NCI-H69 (cell line): ENCODE measurements at places on chromosomes 5 and 9.

- peak; percentile 56 for DNase-seq
Measured at GRCh38 chr5:133827830-133828229, 140.6 kb downstream of the C5orf15 start.

DNA sequence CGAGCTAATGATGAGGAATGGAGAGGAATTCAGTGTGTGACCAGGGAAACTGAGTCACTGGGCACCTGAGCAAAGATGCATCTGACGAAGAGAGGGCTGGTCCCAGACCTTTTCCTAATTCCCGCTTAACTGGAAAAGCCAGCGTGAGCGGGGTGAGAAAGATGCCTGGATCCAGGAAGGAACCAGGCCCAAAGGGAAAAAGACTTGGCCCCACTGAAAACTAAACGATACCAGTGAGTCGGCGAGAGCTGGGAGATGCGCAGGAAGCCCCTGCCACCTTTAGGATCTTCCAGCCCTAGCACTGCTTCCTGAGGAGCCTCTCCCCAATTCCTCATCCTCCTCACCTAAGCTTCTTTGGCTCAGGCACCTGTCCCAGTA lies 499 bp upstream of the FCHSD1 start:
- DNase-seq: no peak

- no peak for DNase-seq
Measured at GRCh38 chr5:123287881-123288280, 135.3 kb downstream of the CEP120 start.

DNA sequence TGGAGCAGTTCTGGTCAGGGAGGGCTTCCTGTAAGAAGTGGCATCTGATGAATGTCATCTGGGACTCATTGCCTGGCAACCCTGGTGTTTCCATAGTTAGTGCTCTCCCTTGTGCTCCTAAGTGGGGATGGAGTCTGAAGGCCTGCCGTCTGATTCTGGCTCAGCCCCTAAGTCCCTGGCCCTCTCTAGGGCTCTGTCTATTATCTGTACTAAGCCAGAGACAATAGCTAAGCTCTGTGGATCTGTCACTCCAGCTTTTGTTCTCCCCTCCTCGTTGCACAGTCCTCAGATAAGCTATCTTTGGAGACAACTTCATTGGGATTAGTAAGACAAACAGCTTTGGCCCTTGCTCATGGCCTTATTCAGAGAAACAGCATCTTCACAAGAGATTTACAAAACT lies 30.6 kb upstream of the TTC1 start:
- DNase-seq: no peak

- DNase-seq: peak; percentile 22
Measured at GRCh38 chr5:73278693-73279092, 105.7 kb downstream of the TMEM174 start.

GRCh38 chr5:146520731-146521130 lies 4.7 kb upstream of the GPR151 start:
- peak; percentile 30 for DNase-seq

- peak; percentile 13 for DNase-seq
Measured at GRCh38 chr5:32323741-32324140, 11.0 kb upstream of the MTMR12 start.

DNA sequence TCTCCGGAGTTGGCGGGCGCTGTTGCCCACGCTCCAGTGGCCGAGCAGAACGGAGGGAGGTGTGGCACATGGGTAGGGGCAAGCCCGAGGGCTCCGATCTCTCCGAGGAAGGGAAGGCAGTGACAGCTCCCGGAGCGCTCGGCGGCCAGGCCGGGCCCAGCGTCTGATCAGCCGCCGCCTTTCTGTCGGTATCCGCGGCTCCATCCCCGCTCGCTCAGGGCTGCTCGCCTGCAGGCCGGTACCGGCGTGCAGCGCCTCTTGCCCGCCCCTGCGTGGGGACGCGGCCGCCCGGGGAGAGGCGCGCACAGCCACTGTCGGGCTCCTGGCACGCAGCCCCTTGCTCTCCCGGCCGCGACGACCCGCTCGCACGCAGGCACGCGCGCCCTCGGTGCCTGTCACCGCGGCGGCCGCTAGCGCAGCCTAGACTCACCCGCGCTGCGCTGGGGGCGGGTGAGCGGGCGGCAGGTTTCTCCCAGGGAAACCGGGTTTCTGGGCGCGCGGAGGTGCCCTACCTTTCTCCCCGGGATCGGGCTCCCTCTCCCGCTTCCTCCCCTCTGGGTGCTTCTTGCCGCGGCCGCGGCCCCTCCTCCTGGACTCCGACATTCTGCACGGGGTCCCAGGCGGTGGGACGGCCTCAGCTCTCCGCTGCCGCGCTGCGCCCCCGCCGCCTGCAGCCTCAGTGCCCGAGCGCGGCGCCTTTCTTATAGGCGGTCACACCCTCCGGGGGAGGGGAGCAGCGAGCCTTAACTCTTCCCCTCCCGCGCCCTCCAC lies 108.4 kb downstream of the PSD2 start:
- DNase-seq: peak; percentile 71

- DNase-seq: no peak
Measured at GRCh38 chr5:176781054-176781375, 29.3 kb upstream of the UNC5A start.

- DNase-seq: no peak
Measured at GRCh38 chr9:90795871-90796317, 5.7 kb upstream of the SYK start.

DNA sequence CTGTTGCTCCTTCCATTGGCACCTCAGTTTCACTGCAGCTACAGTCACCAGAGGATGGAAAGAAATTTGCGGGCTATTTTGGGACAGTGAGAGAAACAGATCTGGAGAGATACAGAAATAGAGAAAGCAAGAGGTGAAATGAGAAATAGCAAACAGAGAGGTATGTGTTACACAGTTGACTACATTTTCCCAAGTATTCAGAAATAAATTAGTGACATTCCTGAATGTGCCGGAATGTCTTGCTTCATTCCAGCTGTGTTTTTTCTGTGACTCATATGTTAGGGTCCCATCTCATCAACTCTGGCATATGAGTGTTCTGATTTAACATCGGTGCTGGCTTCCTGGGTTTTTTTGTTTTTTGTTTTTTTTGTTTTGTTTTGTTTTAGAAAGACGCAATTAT lies 63.8 kb upstream of the ZNF462 start:
- DNase-seq: no peak

- DNase-seq: peak; percentile 28
Measured at GRCh38 chr5:68219161-68219816, 3.7 kb downstream of the PIK3R1 start.

- no peak for DNase-seq
Measured at GRCh38 chr5:1762121-1762882, 37.3 kb downstream of the MRPL36 start.

GRCh38 chr5:80275347-80275746 lies 19.5 kb upstream of the SERINC5 start:
- DNase-seq: peak; percentile 70

GRCh38 chr5:143101121-143101520 lies 302.4 kb downstream of the NR3C1 start:
- DNase-seq: no peak

GRCh38 chr9:137281345-137282116 lies 4.0 kb downstream of the TOR4A start:
- no peak for DNase-seq

GRCh38 chr5:121797681-121798518 lies 53.8 kb upstream of the FTMT start:
- DNase-seq: no peak

GRCh38 chr5:172926796-172927195 lies 32.4 kb upstream of the RPL26L1 start:
- DNase-seq: no peak

DNA sequence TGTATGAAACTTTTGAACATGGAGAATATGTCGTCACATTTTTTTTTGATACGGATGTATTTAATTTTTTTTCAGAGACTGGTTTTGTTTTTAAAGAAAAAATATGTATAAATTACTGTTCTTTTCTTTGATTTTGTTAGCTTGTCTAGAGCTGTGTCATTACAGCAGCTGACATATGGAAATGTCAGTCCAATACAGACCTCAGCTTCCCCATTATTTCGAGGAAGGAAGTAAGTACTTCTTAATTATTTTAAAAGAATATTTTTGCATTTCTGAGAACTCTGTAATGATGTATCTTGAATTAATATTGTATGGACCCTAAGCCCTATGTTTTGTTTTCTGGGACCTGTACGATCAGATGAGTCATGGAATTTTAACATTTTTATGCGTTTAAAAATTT lies 7.6 kb downstream of the TENT2 start:
- no peak for DNase-seq

GRCh38 chr9:127897193-127897692 lies 2.2 kb downstream of the ST6GALNAC6 start:
- DNase-seq: peak; percentile 63

DNA sequence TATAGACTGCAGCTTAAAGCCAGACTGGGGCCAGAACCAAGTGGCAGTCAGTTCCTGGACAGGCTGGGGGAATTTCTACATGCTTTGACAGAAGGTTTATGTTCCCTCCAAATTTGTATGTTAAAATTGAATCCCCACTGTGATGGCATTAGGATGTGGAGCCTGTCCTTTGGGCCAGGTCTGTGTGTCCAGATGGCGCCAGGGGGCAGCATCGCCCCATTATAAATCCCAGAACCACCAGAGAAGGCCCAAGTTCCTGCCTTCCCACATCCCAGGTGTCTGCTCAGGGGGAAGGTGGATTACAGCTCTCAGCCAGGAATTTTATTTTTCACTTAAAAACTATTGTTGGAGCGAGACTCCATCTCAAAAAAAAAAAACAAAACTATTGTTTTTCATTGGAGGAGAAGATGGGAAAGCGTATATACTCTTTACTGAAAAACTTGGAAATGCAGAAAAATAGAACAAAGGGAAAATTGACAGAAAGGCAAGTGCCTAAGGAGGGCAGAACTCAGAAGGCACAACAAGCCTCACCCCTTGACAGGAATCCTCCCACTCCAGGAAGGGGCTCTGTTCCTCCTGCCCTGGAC lies 5.0 kb downstream of the IL3 start:
- peak; percentile 80 for DNase-seq

DNA sequence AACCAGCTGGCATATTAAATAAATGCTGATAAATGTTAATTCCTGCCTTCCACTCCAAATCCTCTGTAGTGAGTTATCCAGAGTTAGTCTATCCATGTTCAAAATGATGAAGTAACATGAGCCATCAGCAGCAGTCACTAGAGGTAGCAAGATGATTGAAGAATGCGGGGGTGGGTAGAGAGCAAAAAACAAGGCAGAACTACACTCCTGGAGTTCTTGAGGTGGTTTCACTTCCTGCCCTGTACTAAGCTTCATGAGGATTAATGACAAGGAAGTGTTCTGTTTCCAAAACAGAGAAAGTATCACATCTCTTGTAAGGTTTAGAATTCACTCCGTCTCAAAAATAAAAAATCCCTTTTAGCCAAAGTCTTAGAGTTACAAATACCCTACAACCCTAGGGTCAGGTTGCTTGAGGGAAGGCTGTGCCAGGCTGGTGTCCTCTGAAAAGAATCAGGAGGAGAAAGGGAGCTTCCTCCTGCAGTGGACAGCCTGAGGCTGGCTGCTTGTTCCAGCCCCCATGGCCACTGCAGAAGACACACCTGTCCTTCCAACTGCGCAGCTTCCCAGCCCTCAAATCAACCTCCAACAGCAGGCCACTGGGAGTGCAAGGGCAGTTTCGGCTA lies 180.2 kb downstream of the DENND1A start:
- DNase-seq: peak; percentile 23

GRCh38 chr9:27571011-27571410 lies 2.3 kb downstream of the C9orf72 start:
- DNase-seq: no peak

DNA sequence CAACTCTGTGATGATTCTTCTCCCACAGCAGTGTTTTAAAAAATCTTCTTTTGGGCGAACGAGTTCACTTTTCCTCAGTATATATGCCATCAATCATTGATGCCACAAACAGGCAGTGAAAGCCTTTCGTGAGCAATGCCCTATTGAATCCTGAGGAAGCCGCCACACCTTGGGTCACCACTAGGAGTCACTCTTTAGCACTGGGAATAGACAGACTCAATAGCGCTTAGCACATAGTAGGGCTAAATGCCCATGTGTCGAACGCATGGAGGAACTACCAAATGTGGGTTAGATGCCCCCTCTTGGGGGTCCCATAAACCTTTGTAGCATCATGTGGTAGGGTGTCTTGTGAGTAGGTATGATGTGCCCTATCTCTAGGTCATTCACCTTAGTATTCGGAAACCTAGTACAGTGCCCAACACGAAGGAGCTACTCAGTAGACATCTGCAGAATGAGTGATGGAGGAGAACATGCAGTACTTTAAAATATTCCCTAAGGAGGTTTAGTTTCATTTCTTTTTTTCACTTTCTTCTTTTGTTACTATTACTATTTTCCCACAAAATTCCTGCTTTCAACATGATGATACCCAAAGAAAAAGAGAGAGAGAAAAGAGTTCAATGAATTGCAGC lies 603.7 kb downstream of the BNC2 start:
- DNase-seq: peak; percentile 10

DNA sequence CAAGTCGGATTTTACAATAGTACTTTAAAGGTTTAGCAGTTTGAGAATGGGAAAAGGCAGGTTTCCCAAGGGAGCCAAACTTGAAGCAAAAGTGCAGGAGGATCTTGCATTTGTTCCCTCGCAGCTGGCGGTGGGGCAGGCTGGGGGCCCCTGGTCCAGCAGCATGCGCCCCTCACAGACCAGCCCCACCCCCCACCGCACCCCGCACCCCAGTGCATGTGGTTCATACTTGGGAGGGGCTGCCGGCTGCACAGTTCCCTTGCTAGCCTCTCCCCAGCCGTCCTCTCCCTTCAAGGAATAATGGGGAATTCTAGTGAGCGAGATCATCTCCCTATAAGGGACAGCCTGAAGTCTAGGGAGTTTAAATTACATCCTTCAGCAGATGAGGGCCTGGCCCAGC lies 273.1 kb upstream of the IRX2 start:
- DNase-seq: no peak

- no peak for DNase-seq
Measured at GRCh38 chr5:124056326-124056990, 544.5 kb downstream of the CSNK1G3 start.

- DNase-seq: no peak
Measured at GRCh38 chr5:75940418-75940817, 142.8 kb upstream of the SV2C start.

DNA sequence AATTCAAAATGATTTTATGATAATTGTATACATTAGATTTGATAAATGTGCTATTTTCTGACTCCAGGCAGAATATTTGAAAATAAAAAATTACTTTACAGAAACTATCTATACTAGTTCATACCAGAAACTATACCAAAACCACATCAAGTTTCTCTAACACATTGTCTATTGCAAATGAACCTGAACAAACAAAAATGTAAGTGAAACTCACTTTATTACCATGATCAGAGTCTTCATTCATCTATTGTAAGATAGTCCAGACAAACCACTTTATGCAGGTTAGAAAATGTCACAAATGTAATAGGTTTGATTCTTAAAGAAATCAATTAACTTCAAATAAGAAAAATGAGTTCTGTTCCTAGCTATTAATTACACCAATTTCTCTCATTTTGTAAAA lies 99.4 kb downstream of the OXCT1 start:
- DNase-seq: no peak

- no peak for DNase-seq
Measured at GRCh38 chr9:78486661-78487060, 189.7 kb downstream of the PSAT1 start.

- no peak for DNase-seq
Measured at GRCh38 chr5:43244823-43245565, 53.0 kb downstream of the NIM1K start.
